Dorsolateral prefrontal cortex (tissue), 122 donors: ENCODE measurements at places on chromosomes 5 and 9.

- no peak for DNase-seq
These were observed 338.2 kb downstream of the NFIB start for GRCh38 chr9:13975611-13976290.

DNA sequence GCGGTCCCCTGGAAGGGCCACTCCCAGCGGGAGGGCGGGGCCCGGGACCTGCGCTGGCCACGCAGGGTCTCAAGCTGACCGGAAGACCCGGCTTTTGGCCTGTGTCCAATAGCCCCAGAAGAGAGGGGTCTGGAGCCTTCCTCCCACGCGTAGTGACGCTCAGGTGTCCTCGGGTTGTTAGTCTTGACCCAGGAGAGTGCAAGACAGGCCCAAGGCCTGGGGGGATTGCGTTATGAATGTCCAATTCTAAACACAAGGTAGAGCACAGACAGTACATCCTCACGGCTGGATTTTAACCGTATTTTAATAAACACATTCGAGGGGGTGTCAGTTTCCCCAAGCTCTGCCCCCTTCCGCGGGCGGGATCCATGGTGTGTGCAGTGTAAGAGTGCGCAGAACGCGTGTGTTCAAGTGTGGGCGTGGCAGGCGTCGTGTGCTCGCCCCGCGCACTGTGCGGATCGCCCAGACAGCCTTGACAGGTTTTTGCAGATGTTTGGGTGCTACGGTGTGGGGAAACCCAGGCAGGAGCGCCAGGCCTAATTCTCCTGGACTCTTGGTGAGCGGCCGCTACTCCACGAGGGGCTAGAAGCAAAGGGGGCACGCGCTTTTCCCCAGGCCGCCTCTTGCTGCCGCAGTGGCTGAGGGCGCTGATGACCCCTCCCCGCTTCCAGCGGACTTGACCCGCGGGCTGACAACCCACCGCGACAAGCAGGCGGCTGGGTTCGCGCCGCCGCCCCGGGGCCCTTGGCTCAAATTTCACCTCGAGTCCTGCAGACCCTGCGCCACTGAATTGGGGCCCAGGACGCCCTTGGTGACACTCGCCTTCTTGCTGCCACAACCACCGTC, 6.1 kb upstream of the DMRT3 start:
- DNase-seq: no peak

- DNase-seq: no peak
These were observed 3.1 kb downstream of the EDF1 start for GRCh38 chr9:136862849-136863622.

DNA sequence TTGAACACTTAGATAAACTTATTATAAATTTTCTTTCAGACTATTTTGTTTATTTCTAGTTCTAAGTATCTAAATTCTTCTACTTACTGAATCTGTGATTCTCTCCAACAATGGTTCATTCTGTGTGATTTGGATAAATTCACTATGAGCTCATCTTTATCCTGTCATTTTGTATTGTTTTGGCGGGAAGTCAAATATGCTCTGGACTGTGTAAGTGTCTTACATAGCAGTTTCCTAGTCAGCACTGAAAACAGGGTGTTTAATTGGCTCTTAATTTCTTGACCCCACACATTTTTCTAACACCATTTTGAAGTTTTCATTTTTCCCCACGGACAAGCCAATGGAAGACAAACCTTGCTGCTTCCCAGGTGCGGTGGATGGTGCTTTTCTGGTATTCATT, 207.0 kb upstream of the ACO1 start:
- DNase-seq: no peak

DNA sequence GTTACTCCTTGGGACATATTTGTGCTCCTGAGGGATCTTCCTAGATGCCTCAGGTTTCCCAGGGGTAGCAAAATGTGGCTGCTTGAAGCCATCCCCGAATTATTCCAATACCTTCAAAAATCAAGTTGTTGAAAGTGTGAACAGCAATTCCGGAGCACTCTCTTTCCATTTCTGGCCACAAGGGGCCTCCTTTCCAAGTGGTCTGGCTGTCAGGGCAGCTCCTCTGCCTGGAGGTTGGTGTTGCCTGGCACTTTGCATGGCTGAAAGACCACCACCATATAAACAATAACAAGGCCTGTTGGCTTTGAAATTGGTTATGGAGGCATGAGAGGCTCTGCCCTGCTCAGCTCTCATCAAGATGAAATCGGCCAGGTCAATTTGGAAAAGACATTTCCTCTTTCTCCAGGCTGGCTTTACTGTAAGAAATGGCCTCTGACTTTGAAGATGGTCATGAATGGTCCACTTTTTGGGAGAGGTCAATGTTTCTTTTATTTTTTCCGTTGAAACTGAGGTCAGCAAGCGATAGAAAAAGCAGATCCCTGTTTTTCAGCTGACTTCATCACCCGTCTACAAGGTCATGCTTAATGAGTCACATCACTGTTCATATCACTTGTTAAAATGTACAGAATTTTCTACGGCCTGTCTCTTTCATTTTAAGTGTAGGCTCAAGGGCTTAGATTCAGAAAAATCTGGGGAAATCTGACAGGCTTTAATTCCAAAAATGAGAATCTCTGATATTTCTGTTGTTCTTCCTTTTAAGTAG, 481.1 kb upstream of the ZNF608 start:
- no peak for DNase-seq

GRCh38 chr9:88508326-88508725, 26.7 kb upstream of the NXNL2 start:
- no peak for DNase-seq
